ENCODE measurements at places on chromosomes 6 and 20.

- no peak for DNase-seq
These were observed 228.7 kb downstream of the GJA1 start for GRCh38 chr6:121664158-121664557.

DNA sequence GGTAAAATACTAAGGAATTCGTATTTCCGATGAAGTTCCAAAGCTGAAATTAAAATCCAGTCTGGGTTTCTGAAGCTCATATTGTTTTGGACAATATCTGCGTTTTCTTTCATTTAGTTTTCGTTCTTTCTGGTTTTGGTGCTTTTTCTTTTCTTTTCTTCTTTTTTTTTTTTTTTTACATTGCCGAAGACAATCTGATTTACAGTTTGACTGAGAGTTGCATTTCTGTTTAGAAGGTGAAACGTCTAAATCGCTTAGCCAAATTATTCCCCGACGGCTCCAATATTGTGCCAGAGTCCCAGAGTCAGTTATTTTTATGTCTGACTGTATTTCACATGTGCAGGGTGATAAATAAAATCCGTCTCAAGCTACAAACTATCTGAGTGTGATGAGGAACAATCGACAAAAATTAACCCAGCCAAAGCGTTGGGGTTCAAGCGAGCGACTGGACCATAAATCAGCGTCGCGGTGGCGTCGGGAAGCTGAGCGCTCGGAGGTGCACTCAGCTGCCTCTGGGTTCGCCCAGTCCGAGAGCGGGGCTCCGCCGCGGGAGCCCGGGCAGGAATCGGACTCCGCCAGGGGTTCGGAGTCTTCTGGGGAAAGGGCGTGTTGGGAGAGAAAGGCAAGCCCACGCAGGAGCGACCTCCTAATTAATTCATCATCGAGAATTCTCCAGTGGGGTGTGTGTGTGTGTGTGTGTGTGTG lies 8.2 kb upstream of the TBX18 start:
- no peak for DNase-seq

DNA sequence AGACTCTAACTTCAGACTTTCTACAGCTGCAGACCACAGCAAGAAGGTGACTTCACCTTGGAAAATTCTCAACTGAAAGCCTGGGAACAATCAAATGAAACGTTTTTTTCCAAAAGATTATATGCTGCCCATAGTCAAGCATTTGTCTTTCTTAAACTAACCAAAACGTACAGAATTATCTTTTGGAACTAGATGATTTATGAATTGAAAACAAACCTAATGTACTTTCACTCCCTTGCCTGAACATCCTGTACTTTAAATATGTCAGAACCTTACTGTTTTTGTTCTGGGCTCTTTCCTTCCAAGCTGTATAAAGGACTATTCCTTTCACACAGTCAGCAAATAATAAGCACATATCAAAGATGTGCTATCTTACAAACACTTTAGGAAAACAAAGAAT lies 62.4 kb upstream of the TNFAIP3 start:
- no peak for DNase-seq

DNA sequence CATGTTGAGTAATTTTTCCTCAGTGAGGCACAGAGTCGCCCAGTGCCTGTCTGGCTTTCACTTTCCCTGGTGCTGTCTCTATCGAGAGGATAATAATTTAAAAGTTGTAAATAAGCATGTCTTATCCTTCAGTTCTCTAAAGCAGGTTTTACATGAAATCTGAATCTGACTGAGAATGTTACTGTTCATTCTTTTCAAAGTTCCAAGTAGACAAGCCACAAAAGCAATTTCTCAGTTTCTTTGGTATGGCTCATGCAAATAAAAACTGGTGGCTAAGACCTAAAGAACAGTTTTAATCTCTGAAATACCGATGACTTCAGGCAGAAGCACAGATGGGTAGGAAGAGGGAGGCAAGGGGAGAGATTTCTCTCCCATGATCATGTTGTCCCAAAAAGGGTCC lies 87.6 kb upstream of the GCM1 start:
- DNase-seq = no peak

- no peak for DNase-seq
These were observed 233.3 kb upstream of the RUNX2 start for GRCh38 chr6:45094831-45095230.

All from epithelial cell of prostate (primary cell).